ENCODE measurements at places on chromosomes 5 and 9.

GRCh38 chr5:140567136-140567818 is 2.6 kb downstream of the SLC35A4 start:
- no peak for DNase-seq

GRCh38 chr5:181191526-181192336 is 13.3 kb downstream of the TRIM7 start:
- peak; percentile 86 for DNase-seq

GRCh38 chr5:135131801-135132680 is 98.0 kb upstream of the PITX1 start:
- no peak for DNase-seq

DNA sequence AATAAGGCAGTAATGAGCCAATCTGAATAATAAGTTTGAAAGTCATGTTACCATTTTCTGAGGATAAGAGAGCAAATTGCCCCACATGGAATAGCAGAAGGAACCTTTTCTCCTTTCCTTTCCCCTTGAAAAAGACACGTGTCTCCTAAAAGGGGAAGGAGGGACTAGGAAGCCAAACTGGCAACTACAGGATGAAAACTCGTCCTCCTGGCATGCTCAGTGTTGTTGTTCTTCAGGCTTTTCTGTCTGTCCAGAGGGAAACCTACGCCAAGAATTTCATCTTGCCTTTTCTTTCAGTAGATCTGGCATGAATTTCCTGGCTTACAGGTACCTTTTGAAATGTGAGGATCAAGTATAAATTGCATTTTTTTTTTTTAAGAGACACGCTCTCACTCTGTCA is 355.9 kb upstream of the TLE4 start:
- DNase-seq = no peak

- DNase-seq = no peak
Measured at GRCh38 chr5:65037831-65038815, 269.4 kb downstream of the CWC27 start.

GRCh38 chr5:176897263-176897662 is 1.9 kb downstream of the HK3 start:
- no peak for DNase-seq

- no peak for DNase-seq
Measured at GRCh38 chr9:23290973-23291372, 535.1 kb downstream of the ELAVL2 start.
